ENCODE measurements at places on chromosomes 6 and 20. TPM values are rescaled to one million over a fixed set of nuclear protein-coding genes. Genes with fewer than 3 reads are reported as not detected.

Gene TAF8
- total RNA-seq, result 15.2 TPM

Gene SALL4
- total RNA-seq, result 0.25 TPM

Gene AIF1
- total RNA-seq, result not detected

Gene GSTA2
- total RNA-seq, result not detected

Gene PTK6
- total RNA-seq, result 0.11 TPM

Gene FAM110A
- total RNA-seq, result 4.9 TPM

Gene DCDC2
- 6.1 TPM for total RNA-seq

Gene ALDH8A1
- total RNA-seq, result not detected

Gene HCK
- total RNA-seq, result not detected

Gene ARFGEF3
- total RNA-seq, result 1.7 TPM

Gene UNC93A
- not detected for total RNA-seq

Gene MRPS26
- total RNA-seq, result 41.9 TPM

Gene SPATS1
- not detected for total RNA-seq

Gene MRPS18B
- total RNA-seq, result 87.9 TPM

Gene CLDN20
- total RNA-seq, result not detected

Gene ELOVL2
- not detected for total RNA-seq

Gene DSP
- 0.33 TPM for total RNA-seq

Gene RAB44
- total RNA-seq, result not detected

Gene CTAGE9
- total RNA-seq, result not detected

Gene CYP21A2
- total RNA-seq, result not detected

Gene OR12D3
- not detected for total RNA-seq

Gene LRRC1
- 11.6 TPM for total RNA-seq

Gene IL22RA2
- total RNA-seq, result not detected

Gene GINS1
- 6.0 TPM for total RNA-seq

Gene SLC22A16
- not detected for total RNA-seq

Gene NR2E1
- total RNA-seq, result not detected

Gene KIF25
- not detected for total RNA-seq

Gene VGLL2
- total RNA-seq, result not detected

Gene PRELID3B
- 108 TPM for total RNA-seq

Gene TMEM170B
- total RNA-seq, result 4.4 TPM

Gene MOXD1
- total RNA-seq, result 44.4 TPM

Gene ABHD16B
- not detected for total RNA-seq

Gene METTL24
- total RNA-seq, result 0.50 TPM

Gene CGA
- not detected for total RNA-seq

Gene SNAP25
- 0.44 TPM for total RNA-seq

Gene BNIP5
- not detected for total RNA-seq

Gene PI16
- 0.75 TPM for total RNA-seq

Gene HLA-DOA
- not detected for total RNA-seq

Gene RAET1L
- total RNA-seq, result not detected

Gene TNFAIP3
- 6.7 TPM for total RNA-seq

Gene FUT9
- total RNA-seq, result not detected

Gene LIN28B
- not detected for total RNA-seq

Gene CFAP61
- 0.22 TPM for total RNA-seq

Gene GRM1
- not detected for total RNA-seq

Gene TTLL9
- total RNA-seq, result under 0.01 TPM

Gene ADGRF5
- total RNA-seq, result under 0.01 TPM
